Right lobe of liver (tissue), 6 donors: ENCODE measurements at places on chromosomes 12 and 14.

DNA sequence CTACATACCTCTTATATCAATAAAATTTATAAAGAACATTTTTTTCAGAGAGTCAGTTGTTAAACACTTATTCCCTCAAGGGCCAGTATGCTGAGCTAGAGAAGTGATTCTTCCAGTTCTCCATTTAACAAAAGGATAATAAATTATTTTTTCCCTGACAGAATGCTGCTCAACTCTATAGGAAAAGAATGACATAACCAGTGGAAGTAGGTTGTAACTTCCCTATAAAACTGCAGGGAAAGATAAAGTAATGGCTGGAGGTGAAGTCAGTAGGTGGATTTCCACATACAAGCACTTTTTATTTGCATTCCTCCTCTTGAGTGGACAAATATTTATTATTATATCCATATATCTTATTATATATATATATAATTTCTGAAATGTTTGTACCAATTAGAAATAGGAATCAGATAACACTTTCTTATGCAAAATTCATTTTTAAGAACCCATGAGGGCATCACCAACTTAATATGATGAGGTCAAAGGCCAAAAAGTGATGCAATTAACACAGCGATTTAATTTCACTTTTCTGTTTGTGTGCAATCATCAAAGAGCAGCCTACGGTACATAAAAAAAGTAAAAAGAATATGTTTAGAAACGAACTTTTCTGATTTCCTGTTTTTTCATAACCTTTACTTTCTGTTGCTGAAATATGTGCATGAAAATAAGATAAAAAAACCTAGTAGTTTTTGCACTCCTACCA lies 175.3 kb downstream of the PRKD1 start:
- DNase-seq, result no peak

DNA sequence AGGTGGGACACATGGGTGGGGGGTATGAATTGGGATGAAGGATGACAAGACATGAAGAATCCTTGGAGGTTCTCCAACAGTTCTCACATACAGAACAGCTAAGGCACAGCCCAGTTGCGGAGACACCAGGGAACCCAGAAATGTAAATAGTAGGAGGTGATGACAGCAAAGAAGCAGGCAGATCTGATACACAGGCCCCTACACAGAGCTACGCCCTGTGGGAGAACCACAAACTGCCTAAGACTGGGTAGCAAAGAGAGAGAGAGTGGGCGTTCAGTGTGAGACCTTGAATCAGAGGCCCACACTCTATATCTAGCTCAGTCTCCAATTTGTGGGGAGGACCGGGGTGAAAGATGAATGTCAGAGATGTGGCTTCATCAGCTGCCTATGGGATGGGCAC lies 9.5 kb upstream of the NUMB start:
- DNase-seq, result no peak

DNA sequence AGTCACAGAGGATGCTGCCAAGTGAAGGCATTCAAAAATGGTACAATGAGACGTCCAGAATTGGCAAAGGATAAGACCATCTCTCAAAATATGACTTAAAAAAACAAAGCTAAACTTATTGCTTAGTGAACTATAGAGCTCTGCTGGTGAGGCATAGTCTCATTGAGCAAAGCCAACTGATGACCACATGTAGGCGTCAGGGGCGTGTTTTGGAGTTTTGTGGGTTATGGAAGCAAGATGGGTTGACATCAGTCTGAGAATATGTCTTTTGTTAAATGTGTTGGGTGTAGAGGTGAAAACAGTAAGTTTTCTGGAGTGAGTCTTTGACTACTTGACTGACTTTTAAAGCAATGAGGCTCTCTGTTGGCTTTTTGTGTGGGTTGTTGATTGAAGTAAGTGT lies 47.2 kb downstream of the ATL1 start:
- DNase-seq, result no peak

DNA sequence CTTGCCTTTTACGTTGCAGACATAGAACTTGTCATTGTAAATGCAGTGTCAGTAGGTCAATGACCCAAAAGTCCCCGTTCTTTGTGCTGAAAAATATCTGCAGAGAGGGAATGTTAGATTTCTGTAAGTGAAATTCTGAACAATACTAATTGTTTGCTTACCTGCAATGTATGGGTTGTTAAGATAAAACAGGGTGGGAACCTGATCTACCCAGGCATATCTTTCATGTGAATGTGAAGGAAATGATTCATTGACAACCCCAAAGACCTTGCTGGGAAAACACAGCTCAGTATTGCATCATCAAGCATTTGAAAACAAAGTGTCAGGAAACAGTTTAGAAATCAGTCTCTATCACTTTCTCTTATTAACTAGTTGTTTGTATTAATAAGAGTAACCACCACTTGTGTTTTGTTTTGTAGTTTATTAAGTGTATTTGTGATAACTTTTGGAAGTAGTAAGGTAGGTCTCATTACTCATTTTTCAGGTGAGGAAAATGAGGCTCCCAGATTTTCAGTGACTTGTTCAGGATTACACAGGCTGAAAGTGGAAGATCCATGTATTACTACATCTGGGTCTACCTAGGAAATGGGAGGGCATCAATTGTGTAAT lies 57.9 kb upstream of the SLC38A2 start:
- DNase-seq, result no peak

DNA sequence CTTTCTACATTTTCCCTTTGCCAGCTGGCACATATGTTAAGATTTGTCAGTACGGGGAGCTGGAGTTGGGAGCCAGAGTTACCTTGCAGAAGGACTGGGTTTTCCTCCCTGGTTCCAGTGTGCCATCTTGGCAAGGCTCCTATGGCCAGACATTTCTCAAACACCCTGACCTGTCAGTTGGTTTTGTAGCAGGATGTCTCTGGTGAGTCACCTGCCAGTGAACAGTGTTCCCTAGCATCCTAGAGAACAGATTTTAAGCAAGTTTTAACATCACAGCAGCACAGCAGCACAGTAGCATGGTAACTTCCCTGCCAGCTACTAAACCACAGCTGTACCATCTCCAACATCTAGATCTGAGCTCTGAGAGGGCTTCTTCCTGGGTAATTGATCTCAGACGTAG lies 26.2 kb upstream of the KTN1 start:
- no peak for DNase-seq

GRCh38 chr12:123634142-123634561 lies 523 bp downstream of the GTF2H3 start:
- DNase-seq, result no peak

GRCh38 chr12:106527356-106527755 lies 55.4 kb upstream of the RFX4 start:
- DNase-seq, result no peak

GRCh38 chr12:104722601-104723534 lies 235.2 kb downstream of the SLC41A2 start:
- DNase-seq, result no peak

GRCh38 chr12:19799895-19800602 lies 360.8 kb downstream of the AEBP2 start:
- DNase-seq, result no peak

GRCh38 chr14:64125270-64125669 lies 168.9 kb downstream of the ESR2 start:
- no peak for DNase-seq

- DNase-seq, result no peak
Measured at GRCh38 chr12:11158885-11159444, 12.0 kb upstream of the SMIM10L1 start.

DNA sequence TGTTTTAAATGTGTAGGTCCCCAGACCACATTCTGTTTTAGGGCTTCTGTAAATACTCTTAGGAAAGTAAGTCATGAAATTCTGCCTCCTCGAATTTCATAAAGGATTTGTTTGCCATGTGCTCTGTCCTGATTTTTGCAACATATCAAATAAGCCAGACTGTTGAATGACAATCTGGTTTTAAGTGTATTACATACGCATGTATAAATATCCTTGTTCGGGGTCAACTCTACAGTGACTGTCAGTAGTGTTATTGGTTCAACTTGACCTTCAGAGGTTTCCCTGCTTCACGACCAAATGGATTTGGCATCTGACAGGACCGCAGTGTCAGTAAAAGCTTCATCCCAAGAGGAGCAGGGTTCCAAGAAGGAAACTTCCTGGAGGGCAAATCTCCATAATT lies 52.7 kb downstream of the PPM1A start:
- DNase-seq, result no peak

- DNase-seq, result peak; percentile 63
Measured at GRCh38 chr12:51217133-51217967, 512 bp downstream of the POU6F1 start.

DNA sequence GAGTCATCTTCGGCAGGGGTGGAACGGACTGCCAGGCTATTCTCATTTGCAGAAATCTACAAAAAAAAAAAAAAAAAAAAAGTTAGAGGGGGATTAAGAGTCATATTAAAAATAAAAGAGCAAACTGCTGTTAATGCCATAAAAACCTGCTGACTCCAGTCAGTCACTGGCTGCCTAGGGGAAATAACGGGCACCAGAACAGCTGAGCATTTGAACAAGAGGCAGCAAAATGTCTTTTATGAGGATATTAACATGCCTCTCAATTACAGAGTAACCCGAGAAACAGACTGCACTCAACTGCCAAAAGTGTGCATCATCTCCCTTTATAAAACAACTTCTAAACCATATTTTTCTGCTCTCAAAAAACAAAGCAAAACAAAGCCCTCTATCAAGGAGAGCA lies 28.7 kb upstream of the CERS5 start:
- no peak for DNase-seq

GRCh38 chr12:67509666-67510386 lies 138.7 kb upstream of the DYRK2 start:
- no peak for DNase-seq

GRCh38 chr12:2372178-2372577 lies 319.4 kb downstream of the CACNA1C start:
- DNase-seq, result no peak

- DNase-seq, result no peak
Measured at GRCh38 chr14:65892315-65892714, 479.8 kb downstream of the FUT8 start.

DNA sequence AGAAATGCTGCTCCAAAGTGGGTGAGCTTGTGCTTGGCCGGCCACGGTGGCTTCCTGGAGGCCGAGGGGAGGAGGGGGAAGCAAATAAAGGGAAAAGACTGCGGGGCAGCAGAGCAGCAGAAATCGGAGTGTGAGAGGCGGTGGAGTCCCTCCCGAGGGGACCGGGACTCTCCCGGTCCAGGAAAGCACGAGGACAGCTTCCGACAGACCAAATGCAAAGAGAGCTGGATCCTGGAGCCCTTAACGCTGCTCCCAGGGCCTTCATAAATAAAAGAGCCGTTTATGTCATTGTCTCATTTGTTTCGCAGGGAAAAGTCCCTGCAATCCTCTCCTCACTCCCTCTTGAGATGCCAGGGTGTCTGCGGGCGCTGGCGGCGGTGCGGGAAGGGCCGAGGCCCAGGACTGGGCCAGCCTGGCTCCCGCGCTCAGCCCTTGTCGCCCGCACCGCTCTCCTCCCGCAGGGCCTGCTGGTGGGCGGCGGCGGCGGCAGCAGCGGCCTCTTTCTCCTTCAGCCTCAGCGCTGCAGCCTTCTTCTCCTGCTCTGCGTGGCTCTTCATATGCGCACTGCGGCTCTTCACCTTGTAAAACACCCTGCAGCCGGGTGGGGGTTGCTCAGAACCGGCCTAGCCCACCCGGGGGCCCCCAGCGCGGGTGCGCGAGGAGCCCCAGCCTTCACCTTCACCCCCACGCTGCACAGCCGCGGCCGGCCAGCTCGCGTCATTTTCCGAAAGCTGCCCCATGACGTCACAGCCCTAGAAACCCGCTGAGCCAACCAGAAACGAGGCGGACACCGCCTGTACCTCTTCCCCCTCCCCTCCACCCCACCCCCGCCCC lies 4.5 kb upstream of the PNMA1 start:
- no peak for DNase-seq

DNA sequence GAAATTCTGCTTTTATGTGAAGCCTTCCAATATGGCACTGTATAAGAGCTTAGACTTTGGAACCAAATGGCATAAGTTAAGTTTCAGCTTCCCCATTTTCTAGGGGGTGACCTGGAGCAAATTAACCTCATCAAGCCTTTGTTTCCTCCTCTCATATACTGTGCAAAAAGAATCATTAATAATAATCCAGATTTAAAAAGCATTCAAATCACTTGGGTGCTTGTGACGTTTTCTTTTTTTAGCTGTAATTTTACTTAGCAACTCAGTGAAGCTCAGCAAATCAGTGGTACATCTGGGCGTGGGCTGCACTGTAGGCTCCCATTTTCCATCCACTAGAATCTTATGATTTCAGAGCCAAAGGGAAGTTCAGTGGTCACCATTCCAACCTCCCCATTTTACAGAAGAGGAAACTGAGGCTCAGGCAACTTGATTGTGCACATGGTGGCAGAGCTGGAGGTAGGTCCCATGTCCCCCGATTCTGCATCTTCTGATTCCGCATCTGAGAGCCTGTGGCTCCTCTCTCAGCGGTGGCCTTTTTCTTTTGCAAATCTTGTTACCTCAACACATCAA lies 131.2 kb downstream of the SNAPC1 start:
- DNase-seq, result no peak
